HEK293T (cell line): ENCODE measurements at places on chromosomes 7 and 10.
A peak's percentile ranks its signal among the peaks of the same experiment; 100 is the strongest.

- no peak for DNase-seq
These were observed 3.2 kb downstream of the SNCG start for GRCh38 chr10:86961481-86962091.

DNA sequence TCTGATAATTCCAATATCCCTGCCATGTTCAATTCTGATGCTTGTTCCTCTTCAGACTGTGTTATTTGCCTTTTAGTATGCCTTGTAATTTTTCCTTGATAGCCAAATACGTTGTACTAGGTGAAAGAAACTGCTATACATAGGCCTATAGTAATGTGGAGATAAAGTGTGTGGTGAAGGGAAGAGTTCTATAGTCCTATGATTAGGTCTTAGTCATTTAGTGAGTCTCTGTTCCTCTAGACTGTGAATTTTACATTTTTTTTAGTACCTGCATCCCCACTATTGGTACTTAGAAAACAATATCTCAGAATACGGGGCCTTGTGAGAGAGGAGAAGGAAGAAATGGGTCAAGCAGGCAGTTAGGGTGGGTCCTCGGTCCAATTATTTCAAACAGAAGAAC lies 59.6 kb upstream of the SEMA3E start:
- no peak for DNase-seq

- DNase-seq: no peak
These were observed 255.3 kb downstream of the STK31 start for GRCh38 chr7:23965296-23965695.

DNA sequence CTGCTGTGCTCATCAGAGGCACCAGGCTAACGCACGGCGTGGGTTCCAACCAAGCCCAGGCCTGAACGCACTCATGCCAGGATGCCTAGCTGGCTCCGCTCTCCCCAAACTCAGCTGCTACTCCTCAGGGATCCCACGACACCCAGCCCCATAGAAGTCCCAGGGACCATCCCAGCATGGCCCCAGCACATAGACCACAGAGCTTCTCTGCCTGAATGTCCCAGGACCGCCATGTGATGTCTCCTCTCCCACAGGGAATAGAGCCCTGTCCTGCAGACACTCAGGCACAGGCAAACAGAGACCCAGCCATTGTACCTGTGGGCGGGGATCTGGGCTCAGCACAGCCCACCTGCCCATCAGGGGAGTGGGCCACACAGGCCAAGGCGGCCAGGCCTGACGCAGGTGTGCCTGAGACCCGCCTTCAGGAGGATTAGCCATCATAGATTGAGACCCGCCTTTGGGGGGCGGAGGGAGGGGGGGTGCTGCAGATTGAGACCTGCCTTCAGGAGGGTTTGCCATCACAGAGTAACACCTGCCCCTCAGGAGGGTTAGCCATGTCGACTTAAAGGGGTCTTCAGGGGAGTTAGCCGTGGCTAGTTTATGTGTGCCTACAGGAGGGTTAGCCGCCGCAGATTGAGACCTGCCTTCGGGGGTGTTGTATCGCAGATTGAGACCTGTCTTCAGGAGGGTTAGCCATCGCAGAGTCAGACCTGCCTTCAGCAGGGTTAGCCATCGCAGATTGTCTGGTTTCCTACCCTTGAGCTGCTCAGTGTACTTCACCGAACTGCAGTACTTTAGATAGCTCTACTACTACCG lies 29.0 kb downstream of the RASGEF1A start:
- DNase-seq: no peak

- DNase-seq: no peak
These were observed 58.4 kb downstream of the ZNF467 start for GRCh38 chr7:149714910-149715471.

DNA sequence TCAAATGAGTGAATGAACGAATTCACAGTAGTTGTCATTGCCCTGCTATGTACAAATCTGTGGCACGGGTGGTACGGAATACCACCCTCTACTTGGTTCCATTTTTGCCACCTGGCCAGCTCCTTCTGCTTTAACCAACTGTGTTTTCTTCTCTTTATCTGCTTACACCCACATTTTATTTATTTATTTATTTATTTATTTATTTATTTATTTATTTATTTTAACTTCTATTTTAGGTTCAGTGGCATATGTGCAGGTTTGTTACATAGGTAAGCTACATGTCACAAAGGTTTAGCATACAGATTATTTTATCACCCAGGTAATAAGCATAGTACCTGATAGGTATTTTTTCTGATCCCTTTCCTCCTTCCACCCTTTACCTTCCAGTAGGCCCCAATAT lies 42.2 kb upstream of the CAPZA2 start:
- DNase-seq: no peak

DNA sequence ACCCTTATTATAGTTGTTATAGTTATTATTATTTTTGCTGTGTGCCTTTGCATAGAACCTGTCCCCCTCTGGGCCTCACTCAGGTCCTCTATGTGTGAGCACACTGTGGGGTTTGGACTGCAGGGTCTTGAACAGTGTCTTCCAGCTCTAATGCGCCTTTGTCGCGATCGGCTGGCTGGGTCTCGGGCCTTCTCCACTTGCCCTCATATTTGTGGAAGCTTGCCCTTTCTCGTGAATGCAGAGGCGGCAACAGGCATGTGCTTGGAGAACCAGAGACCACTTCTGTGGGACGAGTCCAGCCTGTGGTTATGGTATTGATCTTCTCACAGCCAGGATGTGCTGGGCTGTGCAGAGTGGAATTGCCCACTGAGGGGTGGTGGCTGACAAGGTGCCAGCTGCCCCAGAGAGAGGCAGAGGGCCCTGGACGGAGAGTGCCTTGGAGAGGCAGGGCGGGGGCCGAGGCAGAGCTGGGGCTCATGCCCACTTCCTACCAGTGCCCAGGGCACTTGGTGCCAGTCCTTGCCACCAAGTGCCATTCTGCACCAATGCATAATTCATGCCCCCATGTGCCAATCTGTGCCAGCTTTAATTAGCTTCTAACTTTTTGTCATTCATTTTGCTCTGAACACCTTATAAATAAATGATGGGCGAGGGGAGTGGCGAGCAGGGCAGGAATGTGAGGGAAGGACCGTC lies 6.8 kb upstream of the CDH23 start:
- DNase-seq: no peak

- no peak for DNase-seq
These were observed 180.2 kb downstream of the PTPN20 start for GRCh38 chr10:47091421-47091820.

DNA sequence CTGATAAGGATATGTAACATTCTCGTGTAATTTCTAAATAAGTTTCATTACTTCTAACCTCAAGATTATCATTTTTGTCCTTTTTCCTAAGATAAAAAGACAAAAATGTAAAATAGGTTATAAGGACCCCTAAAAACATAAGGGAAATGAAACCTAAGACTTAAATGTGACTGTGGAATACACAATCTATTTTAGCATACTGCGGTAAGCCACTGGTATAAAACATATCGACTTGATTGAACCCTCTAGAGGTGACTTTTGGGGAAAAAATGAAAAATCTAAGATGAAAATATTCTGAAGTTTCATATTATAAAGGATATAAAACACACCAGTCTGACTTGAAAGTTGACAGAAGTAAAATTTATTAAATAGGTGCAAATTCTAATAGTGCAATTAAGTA lies 1.9 kb downstream of the NAMPT start:
- DNase-seq: no peak

- no peak for DNase-seq
These were observed 70.1 kb downstream of the JAZF1 start for GRCh38 chr7:28110427-28111012.

GRCh38 chr7:28091190-28091589 lies 89.4 kb downstream of the JAZF1 start:
- DNase-seq: no peak

GRCh38 chr10:932589-932988 lies 1.1 kb upstream of the LARP4B start:
- no peak for DNase-seq

DNA sequence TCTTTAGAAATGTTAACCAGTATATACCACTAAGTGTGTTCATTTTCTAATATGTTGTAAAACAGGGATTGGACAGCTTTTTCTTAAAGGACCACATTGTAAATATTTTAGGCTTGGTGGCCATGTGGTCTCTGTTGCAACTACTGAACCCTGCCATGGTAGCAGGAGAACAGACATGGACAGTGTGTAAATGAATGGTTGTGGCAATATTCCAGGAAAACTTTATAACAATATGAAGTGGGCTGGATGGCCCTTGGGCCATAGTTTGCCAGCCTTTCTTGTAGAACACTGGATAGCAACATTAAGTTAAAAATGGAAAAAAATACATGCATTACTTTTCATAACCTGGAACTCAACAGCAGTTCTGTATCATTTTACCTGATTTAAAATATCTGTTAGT lies 61.0 kb downstream of the SND1 start:
- DNase-seq: no peak

DNA sequence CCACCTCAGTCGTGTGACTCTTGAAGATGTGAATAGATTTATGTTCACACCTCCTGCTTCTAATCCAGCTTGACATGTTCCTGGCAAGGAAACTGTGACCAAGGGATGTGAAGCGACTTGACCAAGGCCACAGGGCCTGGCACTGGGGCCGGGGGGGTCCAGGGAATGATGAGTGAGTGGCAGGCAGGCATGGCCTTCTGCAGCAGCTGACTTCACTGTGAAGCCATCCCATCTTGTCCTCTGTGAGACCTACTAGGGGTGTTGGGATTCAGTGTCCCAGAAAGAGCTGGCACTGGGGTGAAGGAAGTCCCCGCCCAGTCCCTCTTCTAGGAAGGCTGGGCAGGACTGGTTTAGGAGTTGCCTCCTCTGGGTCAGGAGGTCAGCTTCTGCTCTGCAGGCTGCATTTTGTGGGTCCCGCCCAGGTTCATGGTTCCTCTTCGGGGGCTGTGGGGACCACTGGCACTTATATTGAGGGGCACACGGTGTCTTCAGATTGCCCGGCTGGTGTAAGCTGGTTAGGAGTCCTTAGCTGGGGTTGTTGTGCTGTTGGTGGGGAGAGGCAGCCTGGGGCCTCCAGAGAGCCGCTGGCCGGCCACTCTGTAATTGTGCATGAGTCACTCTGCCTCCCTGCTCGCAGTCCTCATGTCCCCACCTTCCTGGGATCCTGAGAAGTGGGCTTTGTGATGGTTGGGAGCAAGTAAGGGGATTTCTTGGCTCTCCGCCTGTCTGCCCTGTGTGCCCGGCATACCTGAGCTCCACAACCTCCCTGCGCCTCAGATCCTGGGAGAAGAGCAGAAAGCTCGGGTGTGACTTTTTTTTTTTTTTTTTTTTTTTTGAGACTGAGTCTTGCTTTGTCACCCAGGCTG lies 11.0 kb downstream of the ZMIZ1 start:
- no peak for DNase-seq

DNA sequence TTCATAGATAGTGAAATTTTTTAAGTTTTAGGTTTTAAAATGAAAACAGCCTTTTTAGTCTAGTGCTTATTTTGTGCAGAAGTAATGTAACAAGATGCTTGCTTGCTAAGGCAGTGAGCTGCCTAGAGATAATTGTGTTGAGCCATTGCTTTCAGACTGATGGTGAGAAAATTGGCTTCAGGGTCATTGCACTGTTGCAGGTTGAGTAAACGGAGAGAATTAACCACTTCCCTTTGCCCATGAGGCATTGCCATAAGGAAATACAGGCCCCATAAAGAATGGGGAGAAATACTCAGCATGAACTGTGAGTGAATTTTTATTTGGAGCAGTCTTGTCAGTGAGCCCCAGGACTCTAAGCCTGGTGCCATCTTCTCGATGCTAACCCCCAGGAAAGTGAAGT lies 140.5 kb downstream of the LRRC4 start:
- DNase-seq: no peak

- no peak for DNase-seq
These were observed 3.9 kb downstream of the PTF1A start for GRCh38 chr10:23195846-23196600.

GRCh38 chr10:14742815-14743214 lies 31.9 kb downstream of the FAM107B start:
- DNase-seq: no peak

GRCh38 chr7:69803699-69804516 lies 205.6 kb downstream of the AUTS2 start:
- DNase-seq: no peak

- DNase-seq: no peak
These were observed 206.3 kb downstream of the ADARB2 start for GRCh38 chr10:1530871-1531517.

DNA sequence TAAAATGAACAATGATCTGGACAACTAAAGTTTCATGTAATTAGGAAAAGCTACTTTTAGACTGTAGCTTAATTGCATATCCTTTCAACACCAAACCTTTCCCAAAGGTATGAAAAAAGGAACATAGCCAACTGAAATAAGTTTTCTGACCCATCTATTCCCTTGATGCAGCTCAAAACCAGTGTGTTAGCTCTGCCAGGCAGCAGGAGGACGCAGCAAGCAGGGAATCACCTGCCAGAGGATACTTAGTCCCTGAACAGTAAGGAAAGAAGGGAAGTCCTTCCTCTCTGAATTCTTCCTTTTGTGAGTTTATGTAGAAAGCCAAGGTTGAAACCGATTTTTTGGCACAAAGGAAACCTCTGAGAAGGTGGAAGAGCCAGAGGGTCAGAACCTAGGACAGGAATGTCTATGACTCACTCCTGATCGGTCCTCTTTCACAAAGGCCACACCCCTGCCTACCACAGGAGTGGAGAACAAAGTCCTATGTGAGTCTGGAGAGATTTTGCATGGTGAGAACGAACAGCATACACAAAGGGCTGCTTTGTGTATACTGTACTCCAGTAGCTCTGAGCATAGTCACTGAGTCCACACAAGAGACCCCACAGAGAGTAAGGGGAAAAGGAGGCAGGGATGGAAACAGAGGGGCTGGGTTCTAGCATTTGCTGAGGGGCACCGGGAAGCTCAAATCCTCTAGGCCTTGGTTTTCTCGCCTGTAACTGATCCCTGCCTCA lies 68.8 kb upstream of the GSDME start:
- no peak for DNase-seq

- peak; percentile 23 for DNase-seq
These were observed 168.3 kb upstream of the PPP1R3A start for GRCh38 chr7:114086914-114087652.

DNA sequence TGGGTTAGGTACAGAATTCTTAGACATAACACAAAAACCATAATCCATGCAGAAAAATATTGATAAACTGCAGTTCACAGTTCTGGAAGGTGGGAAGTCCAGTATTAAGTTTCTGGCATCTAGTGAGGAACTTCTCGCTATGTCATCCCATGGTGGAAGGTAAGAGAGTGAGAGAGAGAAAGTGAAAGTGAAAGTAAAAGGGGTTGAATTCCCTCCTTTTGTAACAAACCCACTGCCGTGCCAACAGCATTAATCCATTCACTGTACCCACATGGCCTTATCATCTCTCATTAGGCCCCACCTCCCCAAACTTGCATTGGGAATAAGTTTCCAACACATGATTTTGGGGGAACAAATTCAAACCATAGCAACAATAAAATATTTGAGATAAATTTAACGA lies 17.1 kb downstream of the ZNF485 start:
- DNase-seq: no peak

DNA sequence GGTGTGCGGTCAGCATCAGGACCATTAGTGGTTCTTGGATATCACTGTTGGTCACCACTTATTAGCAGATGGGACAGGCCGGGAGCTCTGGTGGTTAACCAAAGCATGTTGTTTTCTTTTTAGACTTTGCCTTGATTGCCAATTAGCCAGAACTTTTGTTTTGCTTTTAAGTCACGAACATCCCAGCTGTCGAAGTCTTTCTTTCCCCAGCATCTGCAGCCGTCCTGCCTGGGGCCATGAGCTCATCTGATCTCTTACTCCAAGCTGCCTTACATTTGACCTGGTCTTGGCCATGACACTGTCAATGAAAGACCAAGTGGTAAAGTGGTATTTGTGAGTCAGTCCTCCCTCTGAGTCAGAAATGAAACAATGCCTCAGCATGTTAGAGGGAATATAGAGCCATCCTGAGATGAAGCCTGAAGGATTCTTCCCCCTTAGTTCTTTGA lies 53.9 kb upstream of the CREB5 start:
- DNase-seq: no peak
